ENCODE measurements at places on chromosomes 7 and 10.

DNA sequence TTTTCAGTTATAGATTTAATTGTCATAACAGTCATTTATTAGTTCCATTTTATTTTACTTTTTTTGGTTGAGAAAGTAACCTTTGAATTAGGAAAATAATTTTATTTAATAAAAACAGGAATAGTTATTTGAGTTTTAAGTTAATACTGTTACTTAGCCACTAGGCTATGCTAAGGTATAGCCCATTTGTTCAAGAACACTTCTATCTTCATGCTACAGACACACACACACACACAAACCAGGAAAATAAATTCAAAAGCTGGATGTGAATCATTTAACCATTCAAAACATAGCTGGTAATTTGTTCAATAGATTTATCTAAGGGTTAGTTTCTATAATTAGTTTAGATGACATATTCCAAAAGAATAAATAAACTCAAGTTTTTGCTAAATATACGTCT, 148.4 kb downstream of the RNF133 start:
- DNase-seq: no peak

- no peak for DNase-seq
Observed at GRCh38 chr7:11478882-11479281, 353.1 kb downstream of the THSD7A start.

- DNase-seq: no peak
Observed at GRCh38 chr7:47089461-47089860, 492.4 kb downstream of the TNS3 start.

- no peak for DNase-seq
Observed at GRCh38 chr7:105857009-105857952, 19.1 kb downstream of the ATXN7L1 start.

DNA sequence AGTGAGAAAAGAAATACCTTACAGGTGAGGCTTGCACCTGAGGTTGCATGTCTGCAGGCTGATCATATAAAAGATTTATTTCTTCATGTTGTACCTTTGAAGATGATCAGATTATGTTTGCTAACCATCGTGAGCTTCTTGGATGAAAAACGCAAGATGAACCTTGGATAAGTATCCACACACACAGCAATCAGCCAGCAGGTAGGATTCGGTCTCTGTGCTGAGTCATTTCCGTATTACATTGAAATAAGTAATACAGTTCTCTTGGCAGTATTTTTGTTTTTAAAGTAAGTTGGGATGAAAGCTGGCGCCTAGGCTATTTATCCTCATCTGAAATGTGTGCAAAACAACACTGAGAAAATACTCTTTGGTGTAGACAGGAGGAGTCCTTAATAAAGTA, 109.0 kb upstream of the PRKCQ start:
- no peak for DNase-seq

DNA sequence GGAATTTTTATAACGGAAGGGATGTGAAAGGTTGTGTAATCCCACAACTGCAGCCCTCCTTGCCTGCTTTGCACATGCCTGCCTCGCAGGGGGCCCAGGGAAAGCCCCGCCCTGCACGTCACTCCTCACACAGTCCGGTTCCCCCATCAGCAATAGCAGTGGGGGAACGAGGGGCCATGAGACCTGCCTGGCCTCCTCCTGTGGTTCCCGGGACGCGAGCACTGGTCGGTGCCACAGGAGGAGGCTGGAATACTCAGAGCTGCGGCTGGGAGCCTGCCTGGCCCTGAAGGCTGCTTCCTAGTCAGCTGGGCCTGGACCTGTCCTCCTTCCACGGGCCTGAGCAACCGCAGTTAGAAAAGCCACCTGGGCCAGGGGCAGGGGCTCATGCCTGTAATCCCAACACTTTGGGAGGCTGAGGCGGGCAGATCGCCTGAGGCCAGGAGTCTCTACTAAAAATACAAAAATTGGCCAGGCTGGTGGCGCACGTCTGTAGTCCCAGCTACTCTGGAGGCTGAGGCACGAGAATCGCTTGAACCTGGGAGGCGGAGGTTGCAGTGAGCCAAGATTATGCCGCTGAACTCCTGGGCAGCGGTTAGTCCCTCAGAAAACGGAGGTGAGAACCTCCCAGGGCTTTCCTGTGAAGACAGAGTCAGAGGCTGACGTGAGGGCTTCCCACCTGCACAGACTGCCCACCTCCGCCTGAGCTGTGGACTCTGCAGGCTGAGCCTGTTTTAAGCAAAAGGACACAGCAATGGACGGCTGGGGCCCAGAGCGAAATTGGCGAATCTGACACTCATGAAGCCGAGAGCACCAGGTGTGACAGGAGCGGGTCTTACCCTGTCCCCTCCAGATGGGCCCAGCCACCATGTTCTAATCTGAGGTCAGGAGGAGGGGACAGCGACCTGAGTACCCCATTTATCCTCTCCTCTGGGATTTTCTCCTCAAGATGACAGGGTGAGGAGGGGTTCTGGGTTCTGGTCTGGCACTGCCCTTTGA, 52.9 kb downstream of the VIPR2 start:
- no peak for DNase-seq

DNA sequence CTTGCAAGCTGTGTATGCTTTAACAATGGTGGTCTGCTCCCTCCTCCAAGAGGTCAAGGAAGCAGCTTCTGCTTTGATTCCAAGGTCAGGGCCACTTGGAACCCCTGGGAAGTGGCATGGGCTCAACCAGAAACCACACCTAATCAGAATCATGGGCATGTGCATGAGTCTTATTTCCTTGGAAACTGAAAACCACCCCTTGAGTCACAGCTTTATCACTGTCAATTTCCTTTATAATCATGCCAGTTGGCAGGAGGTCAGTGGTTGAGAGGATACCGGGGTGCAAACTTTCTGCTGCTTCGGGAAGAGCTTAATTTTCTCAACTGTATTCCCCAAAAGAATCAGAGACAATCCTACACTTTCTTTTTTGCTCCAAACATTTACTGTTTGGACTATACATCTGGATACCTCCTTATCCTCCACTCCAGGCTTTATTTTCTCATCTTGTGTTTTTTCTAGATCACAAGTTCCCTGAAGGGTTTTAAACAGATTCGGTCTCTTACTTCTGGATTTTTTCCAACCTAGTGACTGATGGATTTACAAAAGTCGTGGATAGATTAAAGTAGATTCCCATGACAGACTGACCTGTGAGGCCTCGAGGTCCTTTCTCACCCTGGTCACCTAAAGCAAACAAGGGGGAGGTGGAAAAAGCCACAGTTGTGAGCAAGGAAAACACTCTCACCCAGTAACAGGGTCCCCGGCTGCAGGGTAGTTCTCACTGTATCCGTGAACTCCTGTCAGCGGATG, 36.0 kb downstream of the COL17A1 start:
- DNase-seq: no peak

- no peak for DNase-seq
Observed at GRCh38 chr7:16465469-16466361, at the start of gene SOSTDC1. TSS of gene SOSTDC1 (minus strand) at chr7:16465738. CDS start at chr7:16465668, 70 bp downstream.
